ENCODE measurements at places on chromosomes 3 and 15.
A peak's percentile ranks its signal among the peaks of the same experiment; 100 is the strongest.

- DNase-seq: no peak
These were observed 51.0 kb downstream of the USP13 start for GRCh38 chr3:179703816-179704215.

DNA sequence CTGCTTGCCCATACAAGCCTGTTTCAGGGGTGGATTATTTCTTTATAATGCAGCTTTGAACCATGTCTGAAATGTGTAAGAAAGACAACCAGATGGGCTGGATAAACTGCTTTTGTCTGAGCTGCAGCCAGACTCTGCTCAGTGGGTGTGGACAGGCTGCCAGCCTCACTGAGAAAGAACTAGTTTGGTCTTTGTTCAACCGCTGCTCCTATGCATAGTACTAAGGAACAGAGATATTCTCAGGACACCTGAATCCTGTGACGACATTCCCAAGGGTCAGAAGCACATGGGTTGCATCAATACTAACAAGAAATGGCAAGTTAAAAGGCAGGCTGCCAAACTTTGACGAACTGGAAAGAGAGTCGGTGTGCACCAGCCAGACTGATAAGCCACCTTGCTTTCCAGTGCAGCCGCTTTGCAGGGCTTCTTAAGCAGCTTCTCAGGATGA lies 57.2 kb downstream of the PLD1 start:
- no peak for DNase-seq

DNA sequence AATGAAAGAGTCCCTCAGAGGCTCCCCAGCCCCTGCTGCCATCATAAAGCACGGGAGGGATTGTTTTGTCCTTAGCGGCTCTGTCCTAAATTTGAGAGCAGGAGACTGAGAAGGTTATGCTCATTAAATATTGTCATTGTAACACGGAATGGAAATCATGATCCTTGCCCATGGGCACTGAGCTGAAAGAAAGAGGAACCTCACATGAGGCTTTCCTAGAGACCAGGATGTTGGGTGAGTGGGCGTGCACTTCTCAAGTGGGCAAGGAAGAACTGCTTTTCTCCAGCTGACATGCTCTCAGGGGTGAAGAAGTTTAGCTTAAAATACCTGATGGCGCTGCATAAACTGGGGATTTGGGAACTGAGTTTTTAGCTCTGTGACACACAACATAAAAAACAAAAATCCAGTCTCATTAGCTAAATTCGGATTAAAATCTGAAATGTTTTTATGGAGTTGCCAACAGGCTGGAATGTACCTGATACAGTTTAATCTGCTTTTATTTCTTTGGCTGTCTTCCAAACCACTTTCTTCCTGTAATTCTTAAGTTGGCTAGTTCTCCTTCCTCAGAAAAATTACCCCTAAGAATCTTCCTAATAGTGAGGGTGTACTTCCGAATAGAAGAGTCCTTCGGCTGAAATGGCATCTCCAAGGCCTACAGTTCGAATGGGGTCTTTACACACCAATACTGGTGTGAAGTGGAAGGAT lies 31.7 kb downstream of the ADPGK start:
- no peak for DNase-seq

DNA sequence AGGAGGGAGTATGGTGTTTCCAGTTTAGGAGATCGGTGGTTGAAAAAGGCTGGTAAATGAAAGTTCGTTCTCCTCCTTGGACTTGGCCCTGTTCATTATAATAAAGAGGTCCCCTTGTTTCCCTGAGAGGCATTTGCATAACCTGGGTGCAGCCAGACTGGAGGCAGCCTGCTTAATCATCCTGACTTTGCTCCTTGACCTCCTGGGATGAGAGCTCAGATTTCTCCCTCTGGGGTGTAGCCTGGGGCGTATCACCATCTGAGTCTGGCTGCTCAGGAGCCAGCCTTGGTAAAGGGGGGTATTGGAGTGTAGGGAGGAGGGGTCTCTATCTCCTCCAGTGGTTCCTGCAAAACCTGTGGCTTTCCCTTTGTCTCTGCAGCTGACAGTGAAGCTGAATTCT lies 21.3 kb upstream of the ACAD9 start:
- no peak for DNase-seq

DNA sequence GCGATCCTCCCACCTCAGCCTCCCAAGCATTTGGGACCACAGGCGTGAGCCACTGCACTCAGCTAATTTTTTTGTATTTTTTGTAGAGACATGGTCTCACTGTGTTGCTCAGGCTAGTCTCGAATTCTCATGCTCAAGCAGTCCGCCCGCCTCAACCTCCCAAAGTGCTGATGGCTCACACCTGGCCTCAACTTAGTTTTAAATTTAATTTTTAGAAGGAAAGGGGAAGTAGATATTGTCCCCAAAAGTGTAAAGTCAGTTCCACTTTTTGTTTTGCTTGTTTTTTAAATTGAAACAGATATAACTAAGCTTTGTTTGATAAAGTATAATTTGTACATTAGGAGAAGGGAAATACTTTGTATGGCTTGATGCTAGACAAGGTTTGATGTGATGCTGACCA lies 31.3 kb upstream of the NFKBIZ start:
- no peak for DNase-seq

DNA sequence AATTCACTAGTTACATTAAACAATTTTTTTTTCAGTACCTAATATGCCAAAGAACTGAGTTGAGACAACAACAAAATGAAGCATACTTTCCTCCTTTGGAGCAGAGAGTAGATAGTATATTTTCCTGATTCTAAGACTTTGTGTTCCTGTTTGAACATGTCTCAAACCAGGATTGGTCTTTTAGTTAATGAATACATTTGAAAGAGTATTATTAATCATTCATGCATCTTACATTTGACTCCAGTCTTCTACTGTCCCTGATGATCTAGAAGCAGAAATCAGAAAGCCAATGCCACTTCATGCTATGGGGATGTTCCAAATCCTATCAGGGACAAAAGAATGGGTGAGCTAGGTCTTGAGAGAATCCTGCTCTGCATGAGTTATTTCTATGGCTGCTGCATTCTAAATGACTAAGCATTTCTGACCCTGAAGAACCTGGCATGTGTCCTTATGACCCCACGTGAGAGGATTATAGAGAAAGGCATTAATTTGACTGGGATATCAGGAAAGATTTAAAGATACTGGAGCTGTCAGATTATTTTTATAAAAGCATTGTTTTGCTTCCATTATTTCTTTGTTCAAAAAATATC lies 32.9 kb upstream of the MBNL1 start:
- DNase-seq: no peak

DNA sequence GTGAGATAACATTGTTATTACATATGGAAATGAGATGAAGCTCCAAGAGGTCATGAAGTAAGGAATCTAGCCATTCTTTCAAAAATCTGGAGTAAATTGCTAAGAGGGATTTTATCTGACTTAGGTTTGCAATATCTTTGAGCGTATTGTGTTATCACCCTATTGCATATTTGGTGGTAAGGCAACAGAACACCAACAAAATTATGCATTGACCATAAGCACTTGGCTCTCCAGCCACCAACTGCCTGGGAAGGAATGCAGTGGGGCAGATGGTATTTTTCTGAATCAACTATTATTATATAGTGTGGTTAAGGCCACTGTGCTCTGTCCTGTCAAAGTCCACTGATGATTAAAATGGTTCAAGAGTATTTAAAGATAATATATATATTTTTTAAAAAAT lies 287.9 kb upstream of the SEMA6D start:
- DNase-seq: no peak

DNA sequence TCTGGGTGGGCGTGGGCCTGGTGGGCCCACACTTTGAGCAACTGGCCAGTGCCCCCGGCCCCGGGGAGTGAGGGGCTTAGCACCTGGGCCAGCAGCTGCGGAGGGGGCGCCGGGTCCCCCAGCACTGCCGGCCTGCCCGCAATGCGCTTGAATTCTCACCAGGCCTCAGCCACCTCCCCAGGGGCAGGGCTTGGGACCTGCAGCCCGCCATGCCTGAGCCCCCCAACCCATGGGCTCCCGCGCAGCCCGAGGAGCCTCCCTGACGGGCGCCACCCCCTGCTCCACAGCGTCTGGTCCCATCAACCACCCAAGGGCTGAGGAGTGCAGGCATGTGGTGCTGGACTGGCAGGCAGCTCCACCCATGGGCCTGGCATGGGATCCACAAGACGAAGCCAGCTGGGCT lies 484.3 kb downstream of the UNC13C start:
- DNase-seq: no peak

DNA sequence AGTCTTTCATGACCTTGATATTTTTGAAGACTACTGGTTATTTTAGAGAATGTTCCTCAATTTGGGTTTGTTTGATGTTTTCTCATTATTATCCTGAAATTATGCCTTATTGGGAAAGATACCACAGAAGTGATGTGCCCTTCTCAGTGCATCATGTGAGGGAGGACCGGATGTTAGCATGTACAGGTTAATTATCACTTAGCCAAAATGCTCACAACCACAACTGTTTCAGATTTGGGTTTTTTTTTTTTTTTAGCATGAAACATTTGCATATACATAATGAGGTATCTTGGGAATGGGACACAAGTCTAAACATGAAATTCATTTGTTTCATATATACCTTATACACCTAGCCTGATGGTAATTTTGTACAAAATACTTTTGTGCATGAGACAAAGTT lies 59.8 kb downstream of the PIK3R4 start:
- no peak for DNase-seq

- DNase-seq: no peak
These were observed 35.4 kb upstream of the SLC7A14 start for GRCh38 chr3:170621256-170621655.

DNA sequence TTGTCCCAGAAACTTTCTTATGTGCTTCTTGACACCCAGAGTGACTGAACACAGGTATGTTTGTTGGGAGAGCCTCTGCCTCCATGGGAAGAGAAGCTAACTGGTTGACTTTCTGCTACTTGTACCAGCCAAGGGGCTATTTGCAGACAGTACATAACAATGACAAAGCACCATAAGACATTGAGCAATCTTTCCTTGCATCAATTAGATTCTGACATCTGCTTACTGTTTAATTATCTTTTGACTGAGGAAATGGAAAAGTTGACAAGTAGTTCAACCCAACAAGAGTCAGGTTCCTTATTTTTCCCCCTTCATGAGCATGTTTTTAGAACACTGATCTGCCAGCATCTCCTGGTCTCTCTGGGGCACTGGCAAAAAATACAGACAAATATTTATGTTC lies 157.7 kb downstream of the RPLP1 start:
- no peak for DNase-seq

DNA sequence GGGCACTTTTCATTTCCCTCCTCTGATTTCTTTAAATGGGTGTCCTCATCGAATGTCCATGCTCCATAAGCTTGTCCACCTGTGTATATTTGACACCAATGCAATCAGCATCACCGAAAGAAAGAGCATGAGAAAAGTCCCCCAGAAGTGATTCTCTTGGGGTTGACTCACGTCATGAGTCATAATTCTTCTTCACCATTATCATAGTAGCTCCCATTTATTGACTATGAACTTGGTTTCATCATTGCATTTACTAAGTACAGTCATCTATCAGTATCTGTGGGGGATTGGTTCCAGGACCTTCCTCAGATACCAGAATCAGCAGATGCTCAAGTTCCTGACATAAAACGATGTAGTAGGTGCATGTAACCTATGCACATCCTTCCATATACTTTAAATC lies 372.5 kb upstream of the CFAP20DC start:
- DNase-seq: no peak

DNA sequence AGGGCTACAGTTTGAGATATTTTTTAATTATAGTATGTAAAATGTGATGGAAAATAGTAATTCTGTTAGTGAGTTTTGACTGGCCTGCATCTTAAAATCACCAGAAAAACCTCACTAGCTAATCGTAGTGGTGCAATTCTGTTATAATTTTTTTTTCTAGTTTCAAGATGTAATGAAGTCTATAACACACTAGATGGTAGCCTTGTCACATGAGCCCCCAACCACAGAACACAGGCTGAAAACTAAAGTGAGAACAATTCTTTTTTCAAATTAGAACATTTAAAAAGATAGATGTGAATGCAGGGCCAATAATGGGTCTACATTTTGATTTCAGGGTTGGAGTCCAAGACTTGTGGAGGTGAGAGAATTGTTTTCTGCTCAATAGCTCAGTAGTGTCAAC lies 83.3 kb upstream of the KCNH8 start:
- no peak for DNase-seq

- DNase-seq: no peak
These were observed 28.4 kb downstream of the THSD4 start for GRCh38 chr15:71143373-71144310.

- no peak for DNase-seq
These were observed 144.4 kb downstream of the ZNF621 start for GRCh38 chr3:40669176-40669575.

- peak; percentile 74 for DNase-seq
These were observed 894 bp upstream of the CCNL1 start for GRCh38 chr3:157160658-157161424.

DNA sequence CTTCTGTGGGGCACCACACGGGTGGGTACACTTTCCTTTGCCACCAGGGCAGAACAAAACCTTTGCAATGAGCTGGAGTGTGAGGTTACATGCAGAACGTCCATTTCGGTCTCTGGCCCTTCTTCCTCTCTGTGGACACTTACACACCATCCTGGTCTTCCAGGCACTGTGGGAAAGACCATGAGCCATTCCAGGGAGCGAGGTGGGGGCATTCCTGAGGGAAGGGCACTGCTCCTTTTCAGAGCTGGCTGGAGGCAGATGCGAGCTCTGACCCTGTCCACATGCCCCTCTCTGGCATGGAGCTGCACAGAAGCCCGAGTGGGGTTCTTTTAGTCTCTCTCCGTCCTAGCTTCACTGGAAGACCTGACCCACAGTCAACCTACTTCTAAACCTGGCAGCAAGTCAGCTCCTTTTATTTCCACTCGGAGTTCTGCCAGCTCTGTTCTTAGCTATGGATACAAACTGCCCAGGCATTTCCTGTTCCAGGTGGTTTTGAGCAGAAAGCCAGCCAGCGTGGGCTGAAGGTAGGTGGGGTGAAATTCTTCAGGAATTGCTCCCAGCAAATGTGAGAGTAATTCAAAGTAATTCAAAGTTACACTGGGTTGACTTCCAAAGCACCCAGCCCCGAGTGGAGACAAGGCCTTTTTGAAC lies 281.4 kb downstream of the ADAMTS17 start:
- peak; percentile 55 for DNase-seq

DNA sequence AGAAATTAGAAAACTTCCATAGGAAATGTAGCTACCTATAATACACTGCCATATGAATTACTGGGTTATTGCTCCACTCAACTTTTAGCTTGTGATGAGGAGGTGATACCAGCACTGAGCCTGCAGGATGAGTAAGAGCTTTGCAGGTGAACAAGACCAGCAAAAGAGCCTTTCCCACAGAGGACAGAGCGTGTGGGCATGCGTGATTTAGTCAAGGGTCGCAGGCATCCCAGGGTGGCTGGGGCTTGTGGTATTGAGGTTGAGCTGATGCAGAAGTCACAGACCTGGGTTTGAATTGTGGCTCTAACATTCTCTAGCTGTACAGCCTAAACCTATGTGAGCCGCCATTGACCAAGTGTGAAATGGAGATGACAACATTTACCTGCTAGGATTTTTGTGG lies 5.6 kb downstream of the NRROS start:
- no peak for DNase-seq

- DNase-seq: no peak
These were observed 448.0 kb upstream of the NECTIN3 start for GRCh38 chr3:110623571-110623970.

GRCh38 chr3:120648290-120648689 lies 33.7 kb downstream of the HGD start:
- no peak for DNase-seq

GRCh38 chr15:70140543-70141375 lies 43.0 kb upstream of the TLE3 start:
- DNase-seq: no peak

GRCh38 chr15:58752716-58753115 lies 3.2 kb upstream of the ADAM10 start:
- DNase-seq: no peak

Data from islet precursor cell (in vitro differentiated cells).